ENCODE measurements at places on chromosomes 12 and 14. TPM values are rescaled to one million over a fixed set of nuclear protein-coding genes. Genes with fewer than 3 reads are reported as not detected.

The KIAA0586 gene
- 25.7 TPM for total RNA-seq

The MUCL1 gene
- not detected for total RNA-seq

The IL31 gene
- total RNA-seq = not detected

The CNIH1 gene
- 149 TPM for total RNA-seq

The LYZ gene
- 1.3 TPM for total RNA-seq

The PRB2 gene
- not detected for total RNA-seq
